Uterus (tissue), 4 donors: ENCODE measurements at places on chromosomes 7 and 10. TPM values are rescaled to one million over a fixed set of nuclear protein-coding genes. Genes with fewer than 3 reads are reported as not detected.

The SKIDA1 gene
- total RNA-seq = 0.26 TPM

The FAM180A gene
- 12.6 TPM for total RNA-seq

DNA sequence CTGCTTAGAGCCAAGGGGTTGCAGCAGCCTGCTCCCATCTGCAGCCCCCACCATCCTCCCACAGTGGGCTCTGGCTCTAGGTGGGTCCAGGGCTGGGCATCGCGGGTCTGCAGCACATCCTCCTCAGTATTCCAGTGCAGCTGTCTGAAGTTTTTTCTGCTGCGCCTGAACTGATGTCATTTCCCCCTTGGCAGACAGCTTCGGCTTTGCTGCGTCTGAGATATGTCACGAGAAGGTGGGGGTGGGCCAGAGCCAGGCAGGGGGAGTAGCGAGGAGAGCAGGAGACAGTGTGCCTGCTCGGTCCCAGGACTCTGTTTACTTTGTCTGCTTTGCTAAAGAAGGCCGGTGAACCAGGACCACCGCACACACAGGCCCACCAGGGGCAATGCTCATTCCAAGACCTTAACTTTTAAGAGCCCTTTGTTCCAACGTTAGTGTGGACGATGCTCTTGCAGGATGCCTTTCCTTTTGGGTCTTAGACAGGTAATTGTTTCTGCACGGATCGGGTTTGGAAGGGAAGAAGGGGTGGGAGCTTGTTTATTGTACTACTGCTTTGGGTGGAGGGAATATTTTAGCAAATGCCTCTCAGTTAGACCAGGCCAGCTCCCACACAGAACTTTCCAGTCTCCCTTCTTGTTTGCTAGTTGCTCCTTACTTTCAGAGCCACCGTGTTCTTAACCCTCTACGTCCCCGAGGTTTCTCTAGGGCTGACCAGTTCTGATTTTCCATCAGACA is 32.4 kb downstream of the WBP1L start:
- DNase-seq = peak; percentile 85

- no peak for DNase-seq
These were observed 430.9 kb downstream of the ACTR3B start for GRCh38 chr7:153190452-153190851.

GRCh38 chr7:89311886-89312285 is 516.3 kb upstream of the TEX47 start:
- no peak for DNase-seq

GRCh38 chr10:49645871-49646870 is 32.3 kb downstream of the CHAT start:
- no peak for DNase-seq

The PRSS37 gene
- not detected for total RNA-seq

The CYP2C19 gene
- not detected for total RNA-seq

DNA sequence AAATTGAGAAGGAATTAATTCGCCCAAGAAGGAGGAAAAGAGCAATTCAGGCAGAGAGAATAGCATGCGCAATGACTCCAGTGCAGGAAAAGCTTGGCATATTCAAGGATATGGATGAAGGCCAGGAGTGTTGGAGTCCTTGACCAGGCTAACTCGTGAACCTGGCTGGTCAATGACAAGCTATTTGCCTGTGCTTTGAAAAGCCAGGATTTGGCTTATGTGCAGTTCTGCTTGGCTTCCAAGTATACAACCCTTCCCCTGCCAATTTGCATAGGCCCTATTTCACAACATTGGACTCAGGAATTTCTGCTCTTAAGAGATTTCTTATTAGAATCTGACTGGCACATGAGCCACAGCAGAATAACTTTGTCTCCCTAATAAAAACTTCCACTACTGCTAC is 72.3 kb upstream of the SP8 start:
- DNase-seq = no peak

The CLDN15 gene
- 5.6 TPM for total RNA-seq

DNA sequence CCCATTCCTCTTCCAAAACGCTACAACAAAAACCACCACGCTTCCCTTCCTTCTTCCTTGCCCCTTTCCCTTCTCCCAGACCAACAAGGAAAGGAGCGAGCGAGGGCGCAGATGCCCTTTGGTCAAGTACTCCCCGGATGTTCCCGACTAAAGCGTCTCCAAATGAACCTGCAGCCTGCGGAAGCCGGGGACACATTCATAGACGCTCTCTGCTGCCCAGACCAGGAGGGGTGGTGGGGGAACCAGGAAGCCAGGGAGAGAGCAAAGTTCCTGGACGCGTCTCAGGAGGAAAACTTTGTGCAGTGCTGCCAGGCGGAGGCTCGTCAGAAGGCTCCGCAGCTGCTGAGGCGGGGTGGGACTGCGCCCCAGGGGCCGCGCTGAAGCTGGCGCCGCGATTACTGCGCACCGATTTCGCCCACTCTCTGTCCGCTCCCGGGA is 754 bp downstream of the SEMA3D start:
- peak; percentile 16 for DNase-seq

DNA sequence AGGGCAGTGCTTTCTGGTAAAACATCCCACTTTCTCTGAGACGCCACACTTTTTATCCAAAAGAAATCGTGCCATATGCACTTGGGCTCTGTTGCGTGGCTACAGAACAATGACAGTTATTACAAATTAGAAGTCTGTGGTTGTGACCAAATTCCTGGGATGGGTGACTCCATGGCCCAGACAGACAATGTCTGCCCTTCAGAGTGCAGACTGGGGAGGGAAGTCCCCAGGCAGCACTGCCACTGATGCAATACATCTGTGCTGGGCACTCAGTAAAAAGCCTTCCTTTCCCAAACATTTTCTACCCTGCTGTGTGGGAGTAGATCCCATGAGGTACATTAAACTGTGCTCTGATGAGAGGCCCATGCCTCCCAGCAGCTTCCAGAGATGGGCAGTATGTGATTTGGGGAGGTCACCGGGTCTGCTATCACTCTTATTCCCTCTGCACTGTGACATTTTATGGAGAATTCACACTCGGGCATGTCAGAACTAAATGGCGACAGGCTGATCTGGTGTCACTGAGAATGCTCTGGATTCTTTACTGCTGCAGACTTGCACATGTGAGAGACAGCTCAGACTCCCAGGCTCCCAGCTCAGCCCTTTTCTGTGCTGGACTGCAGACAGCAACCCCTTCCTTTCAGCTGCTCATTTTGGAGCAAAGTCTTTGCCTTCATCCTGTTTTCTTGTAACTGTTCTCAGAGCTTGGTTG is 243.5 kb upstream of the ZNF32 start:
- DNase-seq = no peak

DNA sequence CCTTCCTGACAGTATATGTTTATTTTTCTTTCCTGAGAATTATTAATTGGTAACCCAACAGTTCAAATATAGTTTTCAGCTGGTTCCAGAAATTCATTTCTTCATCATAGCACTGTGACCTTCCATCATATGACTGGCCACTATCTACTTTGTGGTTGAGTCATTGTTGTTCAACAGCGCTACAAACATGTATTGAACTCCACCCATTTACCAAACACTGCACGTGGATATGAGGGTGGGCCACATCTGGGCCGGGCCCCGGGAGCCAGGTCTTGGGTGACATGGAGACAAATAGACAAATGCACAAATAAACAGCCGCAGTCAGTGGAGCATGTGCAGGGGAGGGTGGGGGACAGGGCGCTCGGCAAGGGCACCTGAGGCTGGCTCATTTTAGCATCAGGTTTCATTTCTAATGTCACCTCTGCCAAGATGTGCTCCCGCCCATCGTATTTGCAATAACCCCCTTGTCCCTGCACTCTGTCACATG is 24.0 kb upstream of the EEPD1 start:
- no peak for DNase-seq

- no peak for DNase-seq
These were observed 350.0 kb downstream of the PLXNA4 start for GRCh38 chr7:132226046-132226956.

- no peak for DNase-seq
These were observed 45.9 kb upstream of the BET1 start for GRCh38 chr7:94050046-94050445.

- peak; percentile 11 for DNase-seq
These were observed 155.2 kb downstream of the MAGI2 start for GRCh38 chr7:79298145-79298760.

The CPN1 gene
- total RNA-seq = not detected

- DNase-seq = no peak
These were observed 41.4 kb downstream of the PTPRN2 start for GRCh38 chr7:158546214-158546613.

GRCh38 chr10:7421526-7421925 is 10.7 kb upstream of the SFMBT2 start:
- no peak for DNase-seq

The CALML3 gene
- not detected for total RNA-seq
